ENCODE measurements at places on chromosomes 13 and 19.
A peak's percentile ranks its signal among the peaks of the same experiment; 100 is the strongest.

DNA sequence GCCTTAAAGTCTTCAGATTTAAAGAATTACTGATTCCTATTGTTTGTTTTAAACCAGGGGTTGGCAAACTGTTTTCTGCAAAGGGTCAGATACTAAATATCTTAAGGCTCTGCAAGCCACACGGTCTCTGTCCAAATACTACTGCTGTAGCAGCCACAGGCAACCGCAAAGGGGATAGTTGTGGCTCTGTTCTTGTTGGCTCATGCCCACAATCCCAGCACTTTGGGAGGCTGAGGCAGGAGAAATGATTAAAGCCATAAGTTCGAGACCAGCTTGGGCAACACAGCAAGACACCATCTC is 22.4 kb downstream of the RANBP3 start:
- no peak for DNase-seq

DNA sequence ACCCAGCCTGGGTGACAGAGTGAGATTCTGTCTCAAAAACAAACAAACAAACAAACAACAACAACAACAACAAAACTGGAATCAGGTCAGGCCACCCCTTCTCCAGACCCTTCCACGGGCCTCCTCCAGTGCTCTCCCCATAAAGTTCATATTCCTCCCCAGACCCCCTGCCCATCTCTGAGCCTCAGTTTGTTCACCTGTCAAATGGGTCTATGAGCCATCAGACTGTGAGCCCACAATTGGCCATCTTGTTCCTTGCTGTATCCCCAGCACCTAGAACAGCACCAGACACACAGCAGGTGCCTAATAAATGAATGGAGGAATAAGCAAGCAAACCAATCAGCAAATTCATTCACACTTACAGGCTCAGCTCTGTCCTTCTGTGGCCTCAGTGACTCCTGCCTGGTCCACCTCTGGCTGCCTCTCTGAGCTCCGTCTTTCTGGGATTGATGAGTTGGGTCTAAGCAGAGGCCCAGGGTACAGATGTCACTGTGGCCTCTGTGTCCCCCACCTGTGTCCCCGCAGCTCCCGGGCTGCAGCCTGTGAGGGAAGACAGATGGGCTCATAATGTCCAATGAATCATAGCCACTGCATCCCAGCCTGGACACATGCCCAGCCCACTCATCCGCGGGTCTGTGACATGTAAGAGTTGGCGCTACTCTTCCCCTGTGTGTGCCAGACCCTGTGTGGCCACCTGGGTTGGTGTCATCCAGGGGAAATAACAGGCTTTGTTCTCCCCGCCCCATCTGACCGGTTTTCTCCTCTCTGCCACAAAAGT is 19.6 kb upstream of the PTPRS start:
- DNase-seq, result no peak

GRCh38 chr19:3056417-3057088 is 5.7 kb downstream of the TLE5 start:
- no peak for DNase-seq

DNA sequence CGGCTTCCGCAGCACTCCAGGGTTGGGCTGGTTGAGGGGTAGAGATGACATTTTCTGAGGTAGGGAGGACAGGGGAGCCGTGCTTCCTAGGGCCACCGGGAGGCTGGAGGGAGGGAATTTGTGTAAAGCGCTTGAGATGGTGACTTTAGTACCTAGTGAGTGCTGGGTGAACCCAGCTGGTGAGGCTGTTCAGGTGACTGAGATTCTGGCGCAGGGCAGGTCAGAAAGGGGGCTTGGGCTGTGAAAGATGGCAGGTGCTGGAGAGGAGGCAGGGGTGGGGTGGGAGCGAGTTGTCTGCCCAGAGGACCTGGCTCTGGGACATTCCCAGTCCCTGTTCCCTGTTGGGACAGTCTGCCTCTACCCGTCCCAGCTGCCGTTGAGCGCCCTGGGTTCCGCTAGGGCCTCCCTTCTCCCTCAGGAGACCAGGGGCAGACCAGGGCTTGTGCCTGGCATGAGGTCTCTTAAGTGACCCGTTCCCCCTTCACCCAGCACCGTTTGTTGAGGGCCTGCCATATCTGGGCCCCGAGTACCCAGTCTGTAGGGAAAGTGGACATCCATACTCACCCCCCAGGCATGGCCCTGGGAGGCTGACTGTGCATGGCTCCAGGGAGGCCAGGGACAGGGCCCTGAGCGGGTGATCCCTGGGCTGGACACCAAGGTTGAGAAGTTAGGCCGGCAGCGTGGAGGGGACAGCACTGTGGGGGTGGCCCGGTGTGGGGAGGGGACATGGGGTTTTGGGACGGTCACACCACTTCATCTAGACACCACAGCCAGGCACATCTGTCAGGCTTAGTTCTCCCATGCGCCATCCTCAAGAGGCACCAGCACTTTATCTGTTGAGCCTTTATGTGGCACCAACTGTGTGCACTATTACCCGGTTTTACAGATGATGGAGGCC is 5.0 kb downstream of the PTOV1 start:
- DNase-seq, result no peak

- DNase-seq, result no peak
These were observed 125.0 kb downstream of the RXFP2 start for GRCh38 chr13:31864307-31864706.

DNA sequence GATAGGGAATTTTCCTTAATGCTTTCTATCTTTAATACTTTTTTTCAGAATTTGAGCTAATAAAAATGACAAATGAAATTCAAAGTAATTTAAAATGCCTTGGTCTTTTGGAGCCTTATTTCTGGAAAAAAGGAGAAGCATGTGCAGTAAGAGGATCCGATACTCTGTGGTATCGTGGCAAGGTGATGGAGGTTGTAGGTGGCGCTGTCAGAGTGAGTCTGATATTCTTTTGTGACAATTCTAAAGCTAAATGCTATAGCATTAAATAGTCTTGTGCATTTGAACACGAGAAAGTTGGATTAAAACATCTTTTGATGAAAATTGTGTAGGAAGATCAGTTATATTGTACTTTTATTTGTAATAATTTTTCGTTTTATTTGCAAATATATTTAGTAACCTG is 95.0 kb downstream of the RNF17 start:
- no peak for DNase-seq

GRCh38 chr13:48731957-48732569 is 78.3 kb downstream of the CYSLTR2 start:
- DNase-seq, result peak; percentile 58

- DNase-seq, result no peak
These were observed 123.8 kb upstream of the PCDH9 start for GRCh38 chr13:67353941-67354340.

DNA sequence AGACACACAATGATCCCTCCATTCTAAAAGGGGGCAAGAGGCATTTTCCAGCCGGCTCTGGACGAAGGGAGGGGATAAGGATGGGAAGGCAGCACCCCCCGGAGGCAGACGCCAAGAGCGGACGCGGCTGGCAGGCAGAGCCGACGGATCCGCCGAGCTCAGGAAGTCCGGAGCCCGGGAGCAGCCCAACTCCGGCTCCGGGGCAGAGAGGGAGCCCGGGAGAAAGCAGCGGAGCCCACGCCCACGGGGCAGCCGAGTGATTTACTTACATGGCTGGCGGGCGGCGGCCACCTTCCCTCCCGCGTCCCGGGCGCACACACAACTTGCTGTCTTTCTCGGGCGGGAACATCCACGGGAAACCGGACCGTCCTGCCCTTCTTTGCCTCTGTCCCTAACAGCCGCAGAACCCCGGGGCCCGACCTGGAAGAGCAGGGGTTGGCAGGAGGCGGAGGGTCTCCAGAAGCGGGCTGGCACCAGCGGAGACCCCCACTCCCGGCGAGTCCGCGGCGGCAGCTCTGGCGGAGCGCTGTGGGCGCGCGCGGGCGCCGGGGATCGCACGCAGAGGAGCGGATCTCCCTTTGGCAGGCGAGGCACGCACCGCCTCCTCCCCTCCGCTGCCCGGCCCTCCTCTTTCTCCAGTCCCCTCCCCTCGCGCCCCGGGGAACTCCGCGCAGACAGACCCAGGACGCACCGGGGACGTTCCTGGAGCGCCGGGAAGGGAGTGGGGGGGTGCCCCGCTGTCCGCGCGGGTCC is at the start of gene LHFPL6:
LHFPL6 (minus strand) TSS at position 580 of the 753 bp plus-strand sequence.
- DNase-seq, result peak; percentile 69

- DNase-seq, result peak; percentile 82
These were observed 70.8 kb downstream of the NUFIP1 start for GRCh38 chr13:44918326-44919103.

- no peak for DNase-seq
These were observed 109.4 kb downstream of the KCTD15 start for GRCh38 chr19:33905937-33906577.

DNA sequence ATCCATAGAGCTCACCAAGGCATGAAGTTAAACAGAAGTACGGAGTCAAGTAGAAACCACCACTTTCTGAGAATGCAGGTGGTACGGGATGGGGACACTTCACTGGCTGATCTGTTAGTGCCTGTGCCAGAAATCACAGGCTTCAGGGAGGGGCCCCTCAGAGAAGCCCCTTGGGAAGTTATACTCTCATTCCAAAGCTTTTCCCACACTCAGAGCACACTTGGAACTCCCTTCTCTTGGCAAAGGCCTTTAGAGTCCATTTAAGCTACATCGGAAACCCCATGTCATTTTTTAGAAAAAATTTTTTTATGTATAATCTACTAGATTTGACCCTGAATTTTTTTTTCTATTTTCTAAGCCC is 80.7 kb upstream of the WASF3 start:
- no peak for DNase-seq
